Neural progenitor cell (in vitro differentiated cells): ENCODE measurements at places on chromosomes 5 and 9.

DNA sequence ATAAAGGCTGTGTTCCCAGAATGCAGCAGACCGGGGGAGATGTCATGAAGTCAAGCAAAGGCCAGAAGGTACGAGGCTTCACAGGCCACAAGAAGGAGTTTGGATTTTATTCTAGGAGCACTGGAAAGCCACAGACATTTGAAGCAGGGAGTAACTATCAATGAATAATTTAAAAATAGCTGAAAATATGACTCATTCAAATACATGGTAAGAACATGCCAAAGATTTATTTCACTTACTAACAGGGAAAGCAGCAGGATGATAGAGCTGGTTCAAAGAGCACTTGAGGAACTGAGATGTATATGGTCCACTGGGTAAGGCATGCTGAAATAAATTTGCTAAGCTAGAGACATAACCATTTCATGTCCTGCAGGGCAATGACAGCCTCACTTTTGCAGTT is 53.2 kb downstream of the MSX2 start:
- DNase-seq, result no peak

DNA sequence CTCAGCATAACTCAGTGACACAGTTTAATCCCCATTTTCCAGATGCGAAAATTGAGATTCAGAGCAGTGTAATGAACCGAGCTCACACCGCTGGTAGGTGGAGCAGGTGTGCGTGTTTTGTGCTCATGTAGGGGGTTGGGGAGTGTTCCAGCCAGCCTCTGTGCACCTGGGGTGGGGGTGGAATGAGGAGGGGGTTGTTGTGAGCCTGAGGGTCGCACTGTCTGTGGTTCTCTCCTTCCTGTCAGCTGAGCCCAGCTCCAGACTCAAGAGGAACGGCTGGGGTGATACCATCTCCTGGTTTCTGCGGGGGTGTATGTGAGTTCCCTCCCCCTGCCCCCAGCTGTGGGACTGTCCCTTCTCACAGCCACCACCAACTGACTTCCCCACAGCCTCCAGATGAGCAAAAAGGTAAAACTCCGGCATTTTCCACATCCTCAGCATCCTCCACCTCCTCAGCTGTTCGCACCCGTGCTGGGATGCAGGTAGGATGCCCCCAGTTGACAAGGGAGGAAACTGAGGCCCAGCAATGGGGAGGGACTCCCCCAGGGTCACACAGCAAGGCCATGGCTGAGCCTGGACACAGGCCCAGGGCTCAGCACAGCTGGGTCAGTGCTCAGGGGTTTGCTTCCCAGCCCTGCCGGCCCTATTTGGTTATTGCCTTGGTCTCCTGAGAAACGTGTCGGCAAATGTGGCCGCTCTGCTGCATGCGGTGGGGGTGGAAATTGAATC is 2.1 kb downstream of the SH2D3C start:
- peak; percentile 68 for DNase-seq

DNA sequence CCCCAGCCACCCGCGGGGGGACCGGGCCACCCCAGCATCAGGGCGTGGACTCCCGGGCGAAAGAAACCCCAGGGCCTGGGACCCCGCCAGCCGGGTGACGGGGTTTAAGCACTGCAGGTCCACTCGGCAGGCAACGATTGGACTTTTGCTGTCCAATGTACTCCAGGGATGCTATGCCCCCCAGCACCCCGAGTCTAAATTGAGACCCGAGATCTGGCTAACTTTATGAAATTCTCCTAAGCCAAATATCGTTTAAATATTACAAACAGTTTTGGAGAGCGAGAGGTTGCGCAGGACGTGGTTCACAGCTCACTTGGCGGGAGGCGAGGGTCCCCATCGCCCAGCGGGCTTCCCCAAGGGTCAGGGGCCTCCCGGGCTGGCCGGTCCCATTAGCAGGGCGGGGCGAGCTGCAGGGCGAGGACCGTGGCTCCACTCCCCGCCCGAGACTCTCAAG is 384 bp upstream of the MRPS2 start:
- DNase-seq, result no peak

DNA sequence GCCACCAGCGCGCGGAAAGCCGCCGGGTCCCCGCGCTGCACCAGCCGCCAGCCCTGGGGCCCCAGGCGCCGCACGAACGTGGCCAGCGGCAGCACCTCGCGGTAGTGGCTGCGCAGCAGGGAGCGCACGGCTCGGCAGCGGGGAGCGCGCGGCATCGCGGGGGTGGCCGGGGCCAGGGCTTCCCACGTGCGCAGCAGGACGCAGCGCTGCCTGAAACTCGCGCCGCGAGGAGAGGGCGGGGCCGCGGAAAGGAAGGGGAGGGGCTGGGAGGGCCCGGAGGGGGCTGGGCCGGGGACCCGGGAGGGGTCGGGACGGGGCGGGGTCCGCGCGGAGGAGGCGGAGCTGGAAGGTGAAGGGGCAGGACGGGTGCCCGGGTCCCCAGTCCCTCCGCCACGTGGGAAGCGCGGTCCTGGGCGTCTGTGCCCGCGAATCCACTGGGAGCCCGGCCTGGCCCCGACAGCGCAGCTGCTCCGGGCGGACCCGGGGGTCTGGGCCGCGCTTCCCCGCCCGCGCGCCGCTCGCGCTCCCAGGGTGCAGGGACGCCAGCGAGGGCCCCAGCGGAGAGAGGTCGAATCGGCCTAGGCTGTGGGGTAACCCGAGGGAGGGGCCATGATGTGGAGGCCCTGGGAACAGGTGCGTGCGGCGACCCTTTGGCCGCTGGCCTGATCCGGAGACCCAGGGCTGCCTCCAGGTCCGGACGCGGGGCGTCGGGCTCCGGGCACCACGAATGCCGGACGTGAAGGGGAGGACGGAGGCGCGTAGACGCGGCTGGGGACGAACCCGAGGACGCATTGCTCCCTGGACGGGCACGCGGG is at the start of gene TERT:
Gene TERT (minus strand): TSS at position 234 of the 815 bp plus-strand sequence. CDS start 79 bp downstream, at position 155.
- DNase-seq, result peak; percentile 78

- DNase-seq, result no peak
These were observed 34.7 kb downstream of the LMNB1 start for GRCh38 chr5:126811515-126812198.

DNA sequence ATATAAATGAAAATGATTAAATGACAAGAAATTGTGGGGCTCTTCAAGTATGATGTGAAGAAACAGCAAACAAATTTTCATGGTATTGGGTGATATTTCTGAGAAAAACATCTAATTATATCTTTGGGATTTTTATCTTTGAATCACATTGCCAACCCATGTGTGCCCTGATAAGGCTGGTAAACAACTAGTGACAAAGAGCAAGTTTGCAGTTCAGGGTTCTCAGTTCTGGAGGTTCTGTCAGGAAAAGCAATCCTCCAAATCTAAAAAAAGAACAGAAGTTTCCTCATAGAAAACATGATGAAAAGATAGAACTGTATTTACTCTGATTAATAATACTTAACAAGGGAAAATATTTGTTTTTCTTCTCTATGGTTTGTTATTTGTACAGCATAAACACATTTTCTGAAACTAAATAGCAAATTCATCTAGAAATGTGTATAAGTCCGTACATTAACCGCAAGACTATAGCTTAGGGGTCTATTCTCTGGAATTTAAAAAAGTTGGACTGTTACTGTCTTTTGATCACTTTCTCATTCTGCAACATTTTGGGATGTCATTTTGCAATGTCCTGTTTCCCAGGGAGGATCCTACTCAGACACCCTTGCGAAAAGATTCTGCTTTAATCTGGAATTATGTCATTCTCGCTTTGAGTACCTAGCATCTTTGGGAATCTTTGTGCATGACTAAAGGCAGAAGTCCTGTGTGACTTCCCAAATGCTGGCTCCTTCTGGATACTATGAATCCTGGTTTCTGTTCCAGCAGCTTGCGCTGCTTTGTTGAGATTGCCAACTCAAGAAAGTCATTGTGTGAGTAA is 308.5 kb downstream of the ADGRV1 start:
- no peak for DNase-seq

DNA sequence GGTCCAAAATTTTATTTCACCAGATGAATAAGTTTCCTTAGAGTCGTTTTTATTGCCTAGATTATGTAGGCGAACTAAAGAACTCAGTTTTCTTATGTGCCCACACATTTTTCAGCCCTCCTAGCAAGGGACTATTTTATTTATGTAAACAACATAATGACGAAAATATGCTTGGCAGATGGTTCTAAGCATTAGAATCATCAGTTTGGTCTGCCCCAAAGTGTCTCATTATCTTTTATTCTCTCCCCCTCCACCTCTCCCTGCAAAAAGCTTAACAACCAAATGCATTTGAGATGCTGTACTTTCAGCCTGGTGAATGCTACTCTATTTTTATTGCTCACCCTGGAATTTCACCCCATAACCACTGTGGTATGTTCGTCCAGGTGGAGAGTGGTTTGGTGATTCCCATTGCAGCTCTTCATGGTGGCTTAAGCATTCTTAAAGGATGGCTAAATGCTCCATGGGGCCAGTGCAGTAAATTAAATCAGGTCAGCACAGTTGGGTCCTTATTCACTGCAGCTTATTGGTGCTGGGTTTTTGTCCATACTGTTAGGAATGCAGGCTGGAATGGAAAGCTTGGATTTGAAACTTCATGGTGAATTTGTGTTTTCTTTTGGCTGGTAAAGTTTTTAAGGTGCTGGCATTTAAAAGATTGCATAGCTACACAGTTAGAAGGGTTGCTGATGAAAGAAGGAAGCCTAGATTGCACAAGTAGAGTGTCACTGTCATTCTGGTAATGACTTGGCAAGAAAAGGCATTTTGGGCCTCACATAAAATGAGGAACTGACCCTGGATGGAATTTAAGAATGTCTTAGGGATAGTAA is 39.2 kb downstream of the TLE4 start:
- peak; percentile 86 for DNase-seq

- no peak for DNase-seq
These were observed 4.0 kb downstream of the SAP30L start for GRCh38 chr5:154449786-154450185.

DNA sequence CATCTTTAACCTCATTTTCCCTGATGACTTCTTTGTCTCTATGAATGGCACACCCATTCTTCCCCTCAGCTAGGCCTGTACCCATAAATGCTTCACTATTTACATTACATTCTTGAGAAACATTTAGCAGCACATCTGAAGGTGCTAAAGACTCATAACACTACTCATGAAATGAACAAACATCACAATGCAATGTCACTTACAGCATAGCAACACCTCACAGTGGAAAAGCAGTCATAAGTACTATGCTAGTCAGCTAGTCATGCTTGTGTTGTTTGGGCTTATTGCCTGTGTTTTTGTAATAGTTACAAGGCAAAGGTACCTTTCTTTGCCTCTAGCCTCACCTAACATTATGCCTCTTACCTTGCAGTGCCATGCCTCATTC is 228.9 kb downstream of the KIAA0825 start:
- no peak for DNase-seq

DNA sequence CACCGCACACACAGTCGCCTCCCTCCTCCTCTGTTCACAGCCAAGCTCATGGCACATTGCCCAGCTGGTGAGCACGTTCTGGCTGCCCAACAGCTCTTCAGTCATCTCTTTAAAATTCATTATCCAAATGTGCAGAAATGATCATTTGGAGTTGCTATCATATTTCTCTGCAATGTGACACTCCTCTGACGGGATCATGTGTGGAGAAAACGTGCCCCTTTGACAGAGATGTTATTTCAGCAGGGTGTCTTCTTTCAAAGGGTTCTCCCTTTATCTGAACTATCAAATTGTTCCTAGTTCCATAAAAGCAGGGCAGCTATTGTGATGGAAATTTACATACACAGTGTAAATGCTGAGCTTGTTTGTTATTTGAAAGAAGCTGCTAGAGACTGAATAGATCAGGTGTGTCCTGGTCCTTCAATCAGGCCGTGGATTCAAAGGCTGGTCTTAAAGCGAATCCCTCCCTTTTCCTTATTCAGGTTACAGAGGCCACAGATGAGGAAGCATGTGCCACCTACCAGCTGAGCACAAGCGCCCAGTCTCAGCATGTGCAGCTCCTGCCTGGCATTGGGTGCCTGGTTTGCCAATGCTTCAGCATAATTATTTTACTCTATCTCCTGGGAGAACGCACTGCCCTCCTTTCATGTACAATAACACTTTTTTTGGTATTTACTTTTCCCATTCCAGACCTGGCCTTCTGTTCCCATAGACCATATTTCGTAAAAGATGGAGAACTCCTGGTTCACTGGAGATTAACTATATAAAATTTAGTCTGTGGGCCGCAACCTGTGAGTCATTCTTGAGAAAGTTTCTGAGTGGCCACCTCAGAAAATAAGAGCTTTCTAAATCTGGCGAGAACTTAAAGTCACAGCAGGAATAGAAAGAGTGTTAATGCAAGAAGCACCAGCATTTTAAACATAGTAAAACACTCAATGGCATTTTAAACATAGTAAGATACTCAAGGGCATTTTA is 433.7 kb downstream of the ENC1 start:
- peak; percentile 29 for DNase-seq

GRCh38 chr9:95125652-95126051 is 191.9 kb downstream of the FANCC start:
- no peak for DNase-seq

DNA sequence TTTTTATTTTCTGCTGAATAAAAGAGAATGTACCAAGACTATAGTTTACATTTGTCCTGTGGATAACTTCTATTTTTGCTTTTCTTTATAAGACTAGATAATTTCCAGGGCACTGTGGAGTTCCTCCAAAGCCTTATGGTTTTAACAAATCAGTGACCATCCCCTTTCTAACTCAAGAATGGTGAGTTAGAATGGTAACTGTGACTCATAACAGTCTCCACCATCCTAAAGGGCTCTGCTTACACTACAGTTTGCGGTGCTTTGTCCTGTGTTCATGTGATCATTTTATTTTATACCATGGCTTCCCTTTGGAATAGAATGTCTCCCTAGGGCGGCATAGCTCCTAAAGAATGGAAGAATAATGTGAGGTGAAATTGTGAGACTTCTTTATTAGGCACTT is 30.2 kb downstream of the WDR36 start:
- DNase-seq, result no peak
